Globus pallidus (tissue), 1 donor: ENCODE measurements at places on chromosomes 5 and 9.

DNA sequence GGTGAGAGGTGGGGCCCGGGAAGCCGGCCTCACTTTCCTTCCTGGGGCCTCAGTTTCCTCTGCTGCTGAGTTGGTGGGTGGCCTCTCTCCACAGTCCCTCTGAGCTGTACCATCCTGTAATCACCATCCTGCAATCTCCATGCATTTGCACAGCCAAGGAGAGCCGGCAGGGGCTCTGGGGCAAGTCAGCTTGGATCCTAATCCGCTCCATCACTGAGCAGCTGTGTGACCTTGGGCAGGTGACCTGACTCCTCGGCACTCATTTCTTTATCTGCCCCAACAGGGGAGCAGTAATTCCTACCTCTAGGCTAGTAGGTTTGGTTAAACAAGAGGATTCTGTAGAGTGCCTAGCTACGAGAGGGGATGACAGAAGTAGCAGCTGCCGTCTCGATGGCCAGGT is 88.2 kb upstream of the ZNF618 start:
- DNase-seq: no peak

DNA sequence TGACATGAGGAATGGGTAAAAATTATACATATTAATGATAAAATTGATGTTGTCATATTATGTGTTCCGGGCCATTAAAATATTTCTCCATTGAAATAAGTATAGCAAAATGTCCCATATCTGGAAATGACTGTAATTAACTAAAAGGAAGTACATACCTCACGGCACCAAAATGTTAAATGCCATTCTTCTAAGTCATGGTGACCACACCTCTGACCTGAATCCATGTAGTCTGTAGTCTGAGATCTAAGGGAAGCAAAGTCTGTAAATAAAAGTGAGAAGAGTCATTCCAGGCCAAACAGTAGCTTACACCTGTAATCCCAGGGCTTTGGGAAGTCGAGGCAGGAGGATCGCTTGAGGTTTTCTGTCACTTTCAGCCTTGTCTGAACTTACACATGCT is 8.7 kb upstream of the GDA start:
- no peak for DNase-seq

GRCh38 chr5:129771058-129771838 is 23.4 kb downstream of the MINAR2 start:
- DNase-seq: peak; percentile 69

GRCh38 chr9:81530846-81531245 is 158.5 kb downstream of the TLE1 start:
- no peak for DNase-seq

GRCh38 chr9:37565661-37566618 is 10.2 kb downstream of the FBXO10 start:
- DNase-seq: no peak

GRCh38 chr9:112863214-112863613 is 27.5 kb downstream of the SLC46A2 start:
- DNase-seq: no peak

GRCh38 chr5:55036477-55036876 is 12.4 kb downstream of the GZMK start:
- DNase-seq: no peak

DNA sequence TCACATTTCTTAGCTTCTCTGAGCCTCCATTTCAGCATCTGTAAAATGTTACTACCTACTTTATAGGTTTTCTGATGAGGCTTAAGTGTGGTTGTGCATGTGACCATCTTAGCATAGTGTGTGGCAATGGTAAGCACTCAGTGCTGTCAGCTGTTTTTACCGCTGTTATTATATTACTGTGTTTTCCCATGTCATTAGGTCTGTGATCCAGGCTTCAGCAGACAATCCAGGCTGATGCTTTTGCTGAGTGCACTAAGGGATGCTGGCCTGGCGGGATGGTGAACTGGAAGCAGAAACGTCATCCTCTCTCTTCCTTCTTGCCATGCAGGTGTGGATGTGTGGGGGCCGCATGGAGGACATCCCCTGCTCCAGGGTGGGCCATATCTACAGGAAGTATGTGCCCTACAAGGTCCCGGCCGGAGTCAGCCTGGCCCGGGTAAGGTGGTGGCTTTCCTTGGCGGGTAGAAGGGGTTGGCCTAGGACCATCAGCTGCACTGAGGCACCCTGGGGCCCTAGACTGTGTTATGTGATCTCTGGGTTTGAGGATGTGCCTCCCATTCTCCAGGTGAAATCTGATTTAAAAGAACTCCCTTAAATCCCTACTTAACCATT is 41.9 kb upstream of the SAP30L start:
- DNase-seq: no peak

- no peak for DNase-seq
These were observed 85.4 kb upstream of the FSTL4 start for GRCh38 chr5:133697536-133698258.

- DNase-seq: no peak
These were observed 78.2 kb downstream of the EFNA5 start for GRCh38 chr5:107592515-107592914.

- DNase-seq: peak; percentile 34
These were observed 6.1 kb downstream of the S100Z start for GRCh38 chr5:76855961-76856360.

DNA sequence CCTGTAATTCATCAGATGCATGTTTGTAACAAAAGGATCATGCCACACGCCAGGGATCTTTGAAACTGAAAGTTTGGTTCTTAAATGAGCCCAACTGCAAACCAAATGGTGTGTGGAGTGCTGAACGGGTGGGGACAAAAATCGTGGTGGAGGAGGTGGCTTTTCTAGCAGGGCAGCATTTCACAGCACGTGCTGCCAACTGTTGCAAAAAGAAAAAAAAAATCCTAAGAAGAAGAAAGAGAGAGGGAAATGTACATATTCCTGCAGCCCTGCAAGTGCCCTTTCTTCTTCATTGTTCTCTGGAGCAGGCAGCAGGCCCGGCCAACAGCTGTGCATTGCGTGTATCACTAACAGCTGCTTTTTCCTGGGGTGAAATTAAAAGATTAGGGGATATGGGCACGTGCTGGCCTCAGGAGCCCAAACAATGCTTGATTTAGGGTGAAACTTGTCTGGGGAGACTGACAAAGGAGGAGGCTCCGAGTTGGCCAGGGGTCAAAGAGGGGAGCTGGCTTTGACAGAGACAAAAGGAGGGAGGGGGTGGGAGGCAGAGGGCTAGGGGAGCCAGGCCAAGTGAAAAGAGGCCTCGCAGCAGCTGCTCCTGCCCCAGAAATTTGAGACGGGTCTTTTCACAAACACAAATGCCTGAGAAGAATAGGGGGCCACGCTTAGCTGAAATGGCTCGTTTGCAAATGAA is 73.0 kb downstream of the GADD45G start:
- DNase-seq: peak; percentile 55

DNA sequence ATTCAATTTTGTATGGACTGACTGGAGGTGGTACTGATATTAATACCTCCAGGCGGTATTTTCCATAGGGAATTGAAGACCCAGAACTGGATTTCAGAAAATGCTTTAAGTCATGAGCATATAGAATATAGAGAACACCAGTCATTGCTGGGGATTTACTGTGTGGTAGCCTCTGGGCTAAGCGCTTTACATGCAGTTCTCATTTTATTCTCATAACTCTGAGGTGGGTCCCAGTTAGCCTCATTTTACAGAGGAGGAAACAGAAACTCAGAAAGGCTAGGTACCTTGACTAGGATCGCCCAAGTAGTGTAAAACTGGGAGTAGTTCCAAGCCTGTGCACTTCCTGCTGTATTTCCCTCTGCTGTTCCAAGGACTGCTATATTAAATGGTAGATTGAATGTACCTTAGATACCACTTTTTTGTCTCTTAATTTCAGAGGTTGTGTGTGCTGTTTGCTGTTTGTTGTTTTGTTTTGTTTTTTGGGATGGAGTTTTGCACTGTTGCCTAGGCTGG is 13.8 kb downstream of the SLC44A1 start:
- DNase-seq: no peak

DNA sequence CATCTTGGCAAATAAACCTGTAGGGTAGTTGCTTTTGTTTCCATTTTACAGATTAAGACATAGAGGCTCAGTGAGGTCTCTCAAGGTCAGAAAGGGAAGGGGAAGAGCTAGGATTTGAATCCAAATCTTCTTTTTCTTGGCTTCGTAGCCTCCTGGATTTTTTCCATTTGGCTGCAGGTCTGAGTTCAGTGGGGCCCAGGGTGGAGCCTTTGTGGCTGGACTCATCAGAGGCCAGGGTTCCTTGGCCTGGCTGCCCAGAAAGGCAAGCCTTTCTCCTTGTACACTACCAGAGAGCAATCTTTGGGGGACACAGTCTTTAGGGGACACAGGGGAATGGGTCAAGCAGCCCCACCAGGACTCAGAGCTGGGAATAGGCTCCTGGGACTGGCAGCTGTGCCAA is 10.5 kb upstream of the TRAF1 start:
- no peak for DNase-seq

GRCh38 chr5:42157215-42157614 is 232.1 kb downstream of the FBXO4 start:
- no peak for DNase-seq

DNA sequence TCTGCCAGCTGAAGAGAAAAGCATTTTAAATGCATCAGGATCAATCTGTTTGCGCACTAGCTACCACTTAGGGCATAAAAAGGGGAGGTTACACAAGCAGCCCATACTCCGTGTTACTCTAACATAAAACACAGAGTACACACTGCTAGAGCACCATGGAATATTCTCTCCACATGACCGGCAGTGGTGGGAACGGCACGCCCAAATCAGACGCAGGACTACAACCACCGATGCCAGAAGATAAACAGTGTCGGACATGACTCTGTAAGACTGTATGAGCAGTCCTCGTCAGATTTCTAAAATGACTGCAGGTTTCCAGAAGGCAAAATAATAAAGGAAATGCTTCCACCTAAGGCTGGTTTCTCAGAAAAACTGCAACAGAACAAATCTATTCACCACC is 40.0 kb downstream of the CDK5RAP2 start:
- no peak for DNase-seq

- peak; percentile 13 for DNase-seq
These were observed 1.1 kb upstream of the UBAP2 start for GRCh38 chr9:34049630-34050384.

- no peak for DNase-seq
These were observed 100.3 kb downstream of the AOPEP start for GRCh38 chr9:94826644-94827410.

- DNase-seq: no peak
These were observed 24.8 kb downstream of the DPYSL3 start for GRCh38 chr5:147485046-147485445.

- DNase-seq: no peak
These were observed 63.1 kb downstream of the SLC12A2 start for GRCh38 chr5:128146671-128147070.

- DNase-seq: no peak
These were observed 1.5 kb upstream of the ADAMTSL1 start for GRCh38 chr9:18472435-18472834.

GRCh38 chr5:119453040-119453373 is 710 bp downstream of the HSD17B4 start:
- DNase-seq: peak; percentile 46

DNA sequence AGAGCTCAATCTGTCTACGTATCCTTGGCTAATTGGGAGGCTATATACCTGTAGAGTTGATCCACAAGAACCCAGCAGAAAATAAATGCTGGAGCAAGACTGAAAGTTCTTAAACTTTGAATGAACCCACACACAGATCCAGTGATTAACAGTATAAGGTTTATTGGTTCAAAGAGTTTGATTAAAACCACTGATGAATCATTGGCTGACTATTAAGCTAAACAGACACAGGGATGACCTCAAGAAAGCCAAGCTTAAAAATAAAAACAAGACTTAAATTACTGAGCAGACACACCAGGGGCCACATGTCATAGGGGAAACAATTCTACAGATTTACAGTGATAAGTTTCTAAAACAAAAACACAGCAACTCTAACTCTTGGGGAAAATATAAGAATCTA is 163.6 kb downstream of the SPATA31D1 start:
- DNase-seq: no peak

- no peak for DNase-seq
These were observed 171.3 kb downstream of the C5orf15 start for GRCh38 chr5:133797167-133797566.

DNA sequence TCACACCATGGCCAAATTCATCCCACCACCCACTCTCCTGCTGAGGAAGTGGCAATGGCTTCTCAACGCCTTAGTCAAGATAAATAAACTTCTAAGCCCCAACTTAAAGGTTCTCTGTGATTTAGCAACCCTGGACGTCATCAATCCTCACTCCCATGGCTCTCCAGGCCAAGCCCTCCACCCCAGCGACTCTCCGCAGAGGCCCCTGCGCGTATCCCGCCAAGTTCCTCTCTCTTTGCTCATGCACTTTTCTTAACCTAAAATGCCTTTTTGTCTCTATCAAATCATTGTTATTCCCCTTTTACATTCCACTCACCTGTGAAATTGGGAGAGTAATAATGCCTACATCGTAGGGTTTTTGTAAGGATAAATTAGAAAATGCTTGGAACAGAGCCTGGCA is 88.6 kb downstream of the NRG2 start:
- no peak for DNase-seq

DNA sequence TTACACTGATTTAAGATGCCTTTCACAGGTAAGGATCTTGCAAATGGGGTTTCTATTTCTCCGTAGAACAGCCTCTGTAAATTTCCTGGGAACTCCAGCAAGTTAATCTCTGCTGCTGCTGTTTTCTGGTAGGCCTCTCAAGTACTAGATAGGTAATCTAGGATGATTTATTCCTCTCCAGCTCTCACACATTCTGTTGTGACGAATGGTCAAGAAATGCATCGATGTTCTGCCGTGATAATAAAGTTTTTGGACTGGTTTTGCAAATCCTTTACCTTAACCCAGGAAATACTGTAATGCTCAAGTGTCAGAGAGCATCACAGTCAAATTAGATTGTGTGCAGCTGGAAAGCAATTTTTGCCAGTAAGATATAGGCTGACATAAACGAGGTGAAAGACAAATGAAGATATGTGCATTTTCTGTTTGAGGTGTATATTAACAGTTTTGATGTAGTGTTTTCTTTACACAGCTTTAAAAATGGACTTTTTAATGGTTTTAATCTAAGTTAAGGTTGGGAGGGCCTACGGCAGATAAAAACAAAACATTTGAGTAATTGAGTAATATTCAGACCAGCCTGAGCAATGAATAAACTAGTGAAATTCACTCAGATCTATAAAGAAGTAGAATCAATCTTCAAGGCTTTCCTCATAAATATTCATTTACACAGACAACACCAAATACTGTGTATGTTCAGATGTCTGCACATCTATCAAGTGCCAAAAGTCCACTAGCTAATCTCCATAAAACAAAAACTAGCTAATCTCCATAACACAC is 300.6 kb upstream of the EDIL3 start:
- no peak for DNase-seq

GRCh38 chr9:76333388-76333787 is 60.8 kb downstream of the RFK start:
- no peak for DNase-seq

DNA sequence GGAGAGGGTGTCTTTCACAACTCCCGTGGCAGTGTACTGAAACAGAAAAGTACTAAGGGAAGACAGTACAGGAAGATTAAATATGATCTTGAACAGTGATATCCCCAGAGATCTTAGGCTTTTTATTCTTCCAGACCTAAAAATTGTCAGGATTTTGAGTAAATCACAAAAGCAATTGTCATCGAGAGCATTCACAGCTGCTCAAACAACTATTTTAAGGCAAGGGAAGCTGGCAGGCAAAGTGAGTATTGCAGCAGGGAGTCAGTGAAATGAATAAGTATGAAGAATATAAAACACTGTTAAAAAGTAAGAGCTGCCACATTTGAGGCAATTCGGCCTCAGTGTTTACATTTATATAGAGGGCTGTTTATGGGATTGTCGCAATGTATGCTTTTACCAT is 479.0 kb downstream of the CAAP1 start:
- no peak for DNase-seq
